Foreskin keratinocyte (primary cell): ENCODE measurements at places on chromosomes 2 and 18.

GRCh38 chr2:160140471-160140870 lies 59.6 kb downstream of the ITGB6 start:
- DNase-seq: no peak

DNA sequence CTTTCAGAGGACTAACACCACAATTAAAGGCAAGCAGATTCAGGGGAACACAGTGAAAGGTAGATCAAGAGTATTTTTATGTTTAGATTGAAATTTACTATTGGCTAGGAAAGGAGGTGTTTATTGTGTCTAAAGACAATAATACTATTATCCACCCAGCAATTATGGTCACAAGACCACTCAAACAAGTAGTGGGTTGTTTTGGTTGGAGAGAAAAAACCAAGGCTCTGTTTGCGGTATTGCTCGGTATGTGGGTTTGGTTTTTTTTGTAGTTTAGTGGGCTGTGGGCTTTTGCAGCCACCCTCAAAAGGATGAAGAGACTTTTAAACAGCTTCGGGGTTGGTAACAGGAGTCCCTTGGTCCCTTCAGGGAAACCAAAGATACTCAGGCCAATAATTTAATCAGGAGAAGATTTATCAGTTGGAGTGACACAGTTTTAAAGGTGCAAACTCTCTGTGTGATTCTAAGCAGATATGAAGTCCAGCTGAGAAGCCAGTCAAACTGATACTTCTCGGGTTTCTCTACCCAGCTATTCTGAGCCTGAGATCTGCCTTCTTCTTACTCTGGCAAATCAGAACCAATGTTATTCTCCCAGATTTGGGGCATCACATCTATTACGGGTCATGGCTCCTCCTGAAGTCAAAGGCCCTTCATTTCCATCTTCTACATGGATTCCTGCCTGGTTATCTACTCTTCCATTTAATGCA lies 55.3 kb downstream of the DCC start:
- DNase-seq: no peak

- no peak for DNase-seq
Observed at GRCh38 chr2:12045864-12046291, 299.4 kb downstream of the LPIN1 start.

DNA sequence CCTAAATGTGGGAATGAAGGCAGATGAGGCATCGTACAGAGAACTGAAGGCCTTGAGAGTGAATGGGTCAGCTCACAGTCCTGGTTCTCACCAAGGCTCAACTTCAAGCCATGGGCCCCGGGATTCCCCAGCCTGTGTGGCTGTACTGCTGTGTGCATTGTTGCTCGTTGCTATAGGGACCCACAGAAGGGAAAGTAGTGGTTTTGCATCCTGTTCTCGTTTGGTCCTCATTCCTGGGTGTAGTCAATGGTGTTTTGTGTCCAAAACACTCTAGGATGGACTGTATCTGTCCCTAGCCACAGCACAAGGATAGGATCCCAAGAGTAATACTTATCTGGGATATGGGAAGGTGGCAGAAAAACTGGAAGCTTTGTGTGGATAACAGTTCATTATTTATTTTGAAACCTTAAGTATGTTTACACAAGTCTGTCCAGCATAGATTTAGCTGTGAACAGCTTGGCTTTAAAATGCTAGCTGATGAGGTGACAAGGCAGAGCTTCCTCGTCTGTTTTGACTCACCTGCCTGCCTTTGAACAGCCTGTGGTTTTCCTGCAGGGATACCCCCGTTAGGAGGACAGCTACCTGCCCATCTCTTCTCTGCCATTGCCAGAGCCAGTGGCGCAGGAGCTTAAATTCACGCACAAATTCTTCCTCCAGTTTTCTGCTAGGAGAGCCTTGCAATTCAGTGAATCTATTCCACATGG lies 85.0 kb downstream of the WDSUB1 start:
- no peak for DNase-seq

DNA sequence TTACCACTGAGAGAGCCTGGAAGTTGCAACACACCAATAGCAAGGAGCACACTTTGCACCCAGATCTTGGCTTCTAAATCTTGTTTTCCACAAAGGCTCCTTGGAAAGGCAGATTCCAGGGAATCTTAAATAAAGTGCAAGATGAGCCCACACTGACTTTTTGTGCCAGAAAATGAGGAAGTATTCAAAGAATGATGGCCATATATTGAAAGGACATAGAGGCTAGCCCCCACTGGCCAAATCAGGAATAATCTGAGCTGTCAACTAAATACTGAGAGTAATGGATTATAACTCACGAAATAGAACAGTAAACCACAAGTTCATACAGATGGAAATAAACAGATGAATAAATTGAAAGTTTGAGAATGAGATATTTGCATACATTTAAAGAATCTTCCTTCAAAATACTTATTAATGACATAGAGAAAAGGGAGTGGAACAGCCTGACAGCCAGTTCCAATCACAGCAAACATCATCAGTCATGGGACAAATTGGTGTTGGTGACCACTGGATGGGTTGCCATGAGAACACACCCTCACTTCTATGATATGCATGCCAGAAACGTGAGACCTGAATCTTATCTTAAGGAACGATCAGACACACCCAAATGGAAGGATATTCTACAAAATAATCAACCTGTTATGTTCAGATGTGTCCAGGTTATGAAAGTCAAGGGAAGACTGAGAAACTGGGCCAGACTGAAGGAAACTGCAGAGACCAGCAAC lies 12.2 kb upstream of the ACKR3 start:
- peak; percentile 39 for DNase-seq

- peak; percentile 48 for DNase-seq
Observed at GRCh38 chr2:111227716-111228141, 107.0 kb downstream of the BCL2L11 start.

- no peak for DNase-seq
Observed at GRCh38 chr2:60051991-60052390, 501.5 kb downstream of the BCL11A start.
